ENCODE measurements at places on chromosomes 3 and 15. TPM values are rescaled to one million over a fixed set of nuclear protein-coding genes. Genes with fewer than 3 reads are reported as not detected.

GRCh38 chr3:101963902-101964362, 114.6 kb downstream of the NFKBIZ start:
- no peak for DNase-seq

- no peak for DNase-seq
Observed at GRCh38 chr3:17354341-17354740, 388.1 kb downstream of the TBC1D5 start.

DNA sequence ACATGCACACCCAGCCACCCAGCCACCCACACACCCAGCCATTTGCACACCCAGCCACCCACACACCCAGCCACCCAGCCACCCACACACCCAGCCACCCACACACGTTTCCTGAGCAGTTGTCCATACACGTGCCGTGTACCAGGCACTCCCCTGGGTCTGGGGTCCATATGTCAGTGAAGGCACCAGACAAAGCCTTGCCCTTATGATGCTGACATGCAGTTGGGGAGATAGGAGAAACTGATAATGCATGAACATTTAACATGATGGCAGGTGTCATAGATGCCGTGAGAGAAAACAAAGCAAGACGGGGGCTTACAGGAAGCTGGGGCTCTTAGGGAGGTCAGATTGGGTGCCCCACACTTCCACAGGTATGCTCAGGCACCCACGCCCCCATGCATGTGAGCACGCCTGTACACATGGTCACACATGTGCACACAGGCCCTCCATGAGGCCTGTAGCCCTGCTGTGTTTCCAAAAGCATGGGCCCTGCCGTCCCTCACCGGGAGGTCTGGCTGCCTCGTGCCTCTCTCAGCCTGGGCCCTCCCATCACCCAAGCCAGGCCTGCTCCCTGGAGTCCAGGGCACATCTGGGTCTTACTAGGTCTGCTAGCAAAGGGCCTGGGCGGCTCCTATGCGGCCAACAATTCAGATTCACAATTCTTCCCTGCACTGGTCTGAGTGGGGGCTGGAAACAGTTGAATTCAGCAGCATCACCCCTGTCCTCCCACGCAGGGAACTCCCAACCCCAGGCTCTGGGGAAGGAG, 3.6 kb upstream of the DNAJB8 start:
- DNase-seq = no peak

- DNase-seq = no peak
Observed at GRCh38 chr3:114213292-114213626, 24.1 kb downstream of the ZNF80 start.

DNA sequence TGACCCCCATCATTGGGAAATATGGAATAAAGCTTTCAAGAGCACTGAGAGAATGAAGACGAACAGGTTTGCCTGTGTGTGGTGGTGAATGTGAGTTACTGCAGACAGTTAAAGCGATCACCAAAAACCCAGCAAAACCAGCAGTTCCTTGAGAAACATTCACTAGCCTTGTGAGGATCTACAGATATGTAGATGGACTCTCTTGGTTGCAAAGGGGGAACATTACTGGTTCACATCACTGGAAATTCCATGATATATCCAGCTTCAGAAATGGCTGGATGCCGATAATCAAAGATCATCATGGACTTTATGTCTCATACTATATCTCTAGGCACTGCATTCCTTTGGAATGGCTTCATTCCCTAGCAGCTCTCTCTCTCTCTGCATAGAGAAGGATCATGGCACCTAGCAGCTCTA, 10.2 kb upstream of the HERC1 start:
- DNase-seq = no peak

Gene MUC13
- polyA plus RNA-seq = not detected

- DNase-seq = no peak
Observed at GRCh38 chr3:8643693-8644365, 769 bp downstream of the SSUH2 start.

GRCh38 chr3:165279471-165279870, 83.3 kb upstream of the SLITRK3 start:
- DNase-seq = no peak

DNA sequence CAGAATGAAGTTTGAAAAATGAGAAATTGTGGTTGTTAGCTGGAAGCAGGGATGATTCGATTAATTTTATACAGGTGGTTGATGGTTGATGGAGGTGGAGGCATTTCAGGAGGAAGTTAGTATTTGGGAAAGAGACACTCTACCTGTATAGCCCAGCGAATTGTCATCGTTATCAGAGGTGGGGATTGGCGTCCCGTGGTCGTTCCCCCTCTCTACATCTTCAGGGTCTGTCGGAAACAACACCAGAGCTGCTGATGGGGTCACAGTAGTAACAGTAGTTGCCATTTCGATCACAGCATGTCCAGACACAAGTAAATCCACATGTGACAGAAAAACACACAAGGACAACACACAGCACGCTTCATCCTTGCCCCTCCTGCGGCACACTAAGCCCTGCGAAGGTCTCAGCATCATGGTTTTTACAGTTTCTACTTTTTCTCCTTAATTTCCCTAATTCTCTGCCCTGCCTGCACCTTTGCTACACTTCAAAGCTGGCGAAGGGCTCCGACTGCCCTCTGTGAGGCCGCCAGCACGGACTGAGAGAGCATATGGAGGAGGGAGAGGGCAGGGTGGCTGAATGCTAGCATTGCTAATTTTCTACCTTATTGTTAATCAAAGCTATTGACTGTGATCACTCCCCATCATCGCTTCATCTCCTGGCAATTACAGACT, 642.3 kb downstream of the ROBO1 start:
- DNase-seq = no peak

DNA sequence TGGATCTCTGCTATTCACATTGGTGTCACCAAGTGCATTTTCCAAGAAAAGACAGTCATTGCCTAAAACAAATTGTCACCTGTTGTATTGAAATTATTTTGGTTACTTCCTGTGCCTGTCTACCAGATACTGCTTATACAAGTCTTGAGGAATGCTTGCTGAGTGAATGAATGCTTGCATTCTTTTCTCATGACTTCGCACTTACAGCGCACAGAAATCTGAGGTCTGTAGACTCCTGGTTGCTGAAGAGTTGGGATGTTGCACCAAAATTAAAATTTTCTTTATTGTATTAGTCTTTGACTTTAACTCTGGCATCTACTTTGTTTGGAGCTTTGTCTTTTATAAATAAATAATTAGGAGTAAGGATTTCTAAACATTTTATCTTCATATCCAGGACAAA, 28.4 kb downstream of the SH3GL3 start:
- DNase-seq = no peak

DNA sequence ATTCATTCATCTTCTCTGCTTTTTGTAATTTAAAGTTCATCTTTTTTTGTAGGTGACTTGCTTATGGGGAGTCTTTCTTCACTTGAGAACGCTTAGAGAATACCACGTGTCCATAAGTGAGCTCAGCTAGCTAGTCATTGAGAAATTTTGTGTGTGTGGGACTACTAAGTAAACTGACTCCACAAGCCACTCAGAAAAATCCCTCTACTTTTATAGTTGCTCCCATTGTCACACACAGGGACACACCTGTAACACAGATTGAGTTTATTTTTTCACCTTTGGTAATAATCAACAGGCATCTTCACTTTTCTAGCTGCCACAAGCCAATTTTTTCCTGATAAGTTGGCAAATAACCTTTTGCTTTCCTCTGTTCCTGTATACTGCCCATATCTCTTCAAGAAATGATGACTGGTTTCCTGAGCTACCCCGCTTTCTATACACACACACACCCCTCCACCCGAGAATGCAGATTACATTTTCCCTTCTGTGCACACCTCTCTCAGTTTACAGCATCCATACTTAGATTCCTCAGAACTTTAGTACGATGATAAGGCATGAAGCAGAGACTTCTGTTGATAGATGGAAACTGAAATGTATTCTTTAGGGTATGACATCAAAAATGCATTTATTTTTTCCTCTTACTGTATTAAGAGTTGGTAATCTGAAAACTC, 4.6 kb downstream of the TSC22D2 start:
- no peak for DNase-seq
